ENCODE measurements at places on chromosomes 11 and 22.

- no peak for DNase-seq
These were observed 40.3 kb upstream of the TTLL12 start for GRCh38 chr22:43227239-43227630.

- DNase-seq, result no peak
These were observed at the start of gene GRIA4 for GRCh38 chr11:105609832-105610781. GRIA4 (plus strand) TSS chr11:105610073; CDS start chr11:105610998, 925 bp downstream.

GRCh38 chr22:31995046-31995445 lies 48.0 kb upstream of the SLC5A1 start:
- no peak for DNase-seq

DNA sequence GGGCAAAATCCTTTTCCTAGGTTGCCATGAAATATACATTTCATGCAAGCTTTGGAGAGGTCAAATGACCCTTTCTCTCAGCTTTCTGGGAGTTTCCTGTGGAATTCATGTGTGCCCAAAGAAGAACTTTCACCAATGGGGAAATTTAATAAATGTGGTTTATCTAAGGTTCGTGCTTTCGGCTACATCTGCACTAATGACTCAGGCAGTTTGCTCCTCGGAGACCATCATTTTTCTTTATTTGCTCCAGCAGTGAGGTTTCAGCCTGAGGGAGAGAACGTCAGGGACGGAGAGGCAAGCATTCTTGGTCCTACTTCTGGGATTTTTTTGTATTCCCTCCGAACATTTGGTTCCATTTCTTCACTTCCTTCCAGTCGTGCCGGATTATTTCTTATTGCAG lies 85.2 kb downstream of the FLI1 start:
- no peak for DNase-seq

DNA sequence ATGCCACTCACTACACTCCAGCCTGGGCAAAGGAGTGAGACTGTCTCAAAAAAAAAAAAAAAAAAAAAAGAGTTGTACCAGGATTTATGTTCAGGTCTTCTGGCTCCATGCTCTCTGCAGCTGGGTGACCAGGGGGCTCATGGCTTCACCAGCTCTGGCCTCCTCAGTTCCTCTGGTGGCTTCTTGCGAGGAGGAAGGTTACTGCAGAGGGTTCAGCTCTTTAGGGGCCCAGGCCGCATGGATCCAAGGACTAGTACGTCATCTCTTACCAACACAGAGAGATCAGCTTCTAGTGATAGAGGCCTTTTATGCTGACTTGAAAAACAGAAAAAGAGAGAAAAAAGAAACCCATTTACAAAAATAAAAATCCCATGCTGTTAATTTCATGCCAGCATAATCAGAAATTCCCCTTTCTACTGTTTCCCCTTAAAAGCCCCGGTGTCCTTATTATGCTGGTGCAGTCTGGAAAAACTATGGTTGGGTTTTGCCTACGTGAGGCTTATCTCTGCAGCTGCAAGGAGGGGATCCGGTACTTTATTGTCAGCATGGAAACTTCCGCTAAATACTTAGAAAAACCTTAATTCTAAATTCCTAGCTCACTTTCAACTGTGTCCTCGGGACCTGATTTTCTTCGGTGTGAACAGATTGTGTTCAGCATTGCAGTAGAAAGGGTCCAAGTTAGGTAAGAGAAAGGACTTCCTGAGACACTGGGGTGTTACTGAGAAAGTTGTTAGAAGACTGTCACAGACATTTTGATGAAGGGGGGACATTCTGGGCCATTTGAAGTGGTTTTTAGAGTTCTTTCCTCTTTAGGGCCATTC lies 13.7 kb downstream of the ZBTB16 start:
- DNase-seq, result no peak

GRCh38 chr11:125410091-125410490 lies 86.0 kb downstream of the FEZ1 start:
- no peak for DNase-seq

GRCh38 chr22:44496305-44496704 lies 1.7 kb downstream of the RTL6 start:
- DNase-seq, result no peak

DNA sequence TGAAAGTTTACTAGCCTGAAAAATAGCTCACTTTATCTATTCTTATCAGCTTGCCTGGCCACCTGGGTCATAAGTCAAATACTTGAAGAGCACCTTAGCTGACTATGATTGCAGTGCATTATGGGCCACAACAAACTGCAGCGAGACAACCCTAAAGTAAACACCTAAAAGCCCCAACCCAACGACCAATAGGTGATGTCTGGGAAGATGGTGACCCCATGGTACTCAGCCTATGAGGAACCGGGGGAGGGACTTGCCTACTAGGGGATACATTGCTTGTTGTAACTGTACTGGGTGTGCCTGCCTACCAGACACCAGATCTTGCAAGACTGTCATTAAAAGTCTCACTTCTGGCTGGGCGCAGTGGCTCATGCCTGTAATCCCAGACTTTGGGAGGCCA lies 35.6 kb upstream of the APOBEC3A start:
- no peak for DNase-seq

- DNase-seq, result no peak
These were observed 16.1 kb downstream of the POU2AF1 start for GRCh38 chr11:111362887-111363411.

GRCh38 chr11:123086305-123086704 lies 24.4 kb upstream of the HSPA8 start:
- no peak for DNase-seq

DNA sequence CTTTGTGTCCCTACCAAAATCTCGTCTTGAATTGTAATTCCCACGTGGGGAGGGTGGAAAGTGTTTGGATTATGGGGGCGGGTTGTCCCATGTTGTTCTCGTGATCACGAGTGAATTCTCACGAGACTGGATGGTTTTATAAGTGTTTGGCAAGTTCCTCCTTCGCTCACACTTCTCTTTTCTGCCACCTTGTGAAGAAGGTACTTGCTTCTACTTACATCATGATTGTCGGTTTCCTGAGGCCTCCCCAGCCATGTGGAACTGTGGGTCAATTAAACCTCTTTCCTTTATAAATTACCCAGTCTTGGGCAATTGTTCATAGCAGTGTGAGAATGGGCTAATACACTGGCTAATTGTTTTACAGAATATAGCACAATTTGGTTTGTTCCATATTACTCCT lies 326.3 kb downstream of the GRM5 start:
- no peak for DNase-seq

DNA sequence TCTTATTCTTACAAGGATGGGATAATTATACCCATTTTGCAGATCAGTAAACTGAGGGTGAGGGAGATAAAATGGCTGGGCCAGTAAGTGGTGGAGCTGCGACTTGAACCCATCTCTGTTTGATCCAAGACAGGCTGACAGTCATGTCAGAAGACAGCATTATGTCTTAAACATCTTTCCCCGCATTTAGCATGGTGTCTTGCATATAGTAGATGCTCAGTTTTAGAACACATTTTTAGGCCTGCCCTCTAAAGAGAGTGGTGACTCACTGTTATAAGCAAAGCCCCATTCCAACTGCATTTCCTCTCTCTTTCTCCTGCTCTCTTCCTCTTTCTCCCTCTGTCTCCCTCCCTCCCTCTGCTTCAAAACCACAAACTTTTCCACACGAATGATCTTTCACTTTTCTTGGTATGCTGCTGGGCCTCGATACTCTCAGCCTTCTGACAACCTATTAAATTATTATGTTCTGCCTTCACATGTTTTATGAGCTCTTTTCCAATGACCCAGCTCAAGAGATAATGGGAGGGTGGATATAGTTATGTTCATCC lies 25.2 kb downstream of the CWC15 start:
- DNase-seq, result no peak

GRCh38 chr11:101030692-101031091 lies 98.9 kb downstream of the PGR start:
- no peak for DNase-seq

DNA sequence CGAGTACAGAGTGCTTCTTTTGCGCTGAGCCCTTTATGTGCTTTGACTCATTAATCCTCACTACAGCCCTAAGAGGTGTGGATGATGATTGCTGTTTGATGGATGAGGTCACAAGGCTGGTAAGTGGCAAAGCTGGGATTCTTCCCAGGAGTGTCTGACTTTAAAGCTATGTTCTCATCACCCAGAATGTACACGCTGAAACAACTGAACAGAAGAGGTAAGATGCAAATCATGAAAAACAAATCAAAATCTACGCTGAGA lies 37.7 kb upstream of the CREB3L1 start:
- DNase-seq, result no peak

DNA sequence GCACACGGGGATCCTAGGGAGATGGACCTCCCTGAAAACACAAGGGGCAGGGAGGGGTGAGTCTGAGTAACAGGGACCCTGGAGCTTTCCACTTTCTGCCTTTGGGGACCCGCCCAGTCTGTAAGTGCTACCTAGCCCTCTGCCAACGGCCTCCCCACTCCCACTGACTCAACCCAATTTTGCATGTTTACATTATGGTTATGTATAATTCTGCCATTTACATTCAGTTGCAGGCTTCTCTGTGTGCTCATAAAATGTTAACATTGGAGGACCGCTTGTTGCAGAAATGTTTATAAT lies 105.8 kb downstream of the DSCAML1 start:
- no peak for DNase-seq

DNA sequence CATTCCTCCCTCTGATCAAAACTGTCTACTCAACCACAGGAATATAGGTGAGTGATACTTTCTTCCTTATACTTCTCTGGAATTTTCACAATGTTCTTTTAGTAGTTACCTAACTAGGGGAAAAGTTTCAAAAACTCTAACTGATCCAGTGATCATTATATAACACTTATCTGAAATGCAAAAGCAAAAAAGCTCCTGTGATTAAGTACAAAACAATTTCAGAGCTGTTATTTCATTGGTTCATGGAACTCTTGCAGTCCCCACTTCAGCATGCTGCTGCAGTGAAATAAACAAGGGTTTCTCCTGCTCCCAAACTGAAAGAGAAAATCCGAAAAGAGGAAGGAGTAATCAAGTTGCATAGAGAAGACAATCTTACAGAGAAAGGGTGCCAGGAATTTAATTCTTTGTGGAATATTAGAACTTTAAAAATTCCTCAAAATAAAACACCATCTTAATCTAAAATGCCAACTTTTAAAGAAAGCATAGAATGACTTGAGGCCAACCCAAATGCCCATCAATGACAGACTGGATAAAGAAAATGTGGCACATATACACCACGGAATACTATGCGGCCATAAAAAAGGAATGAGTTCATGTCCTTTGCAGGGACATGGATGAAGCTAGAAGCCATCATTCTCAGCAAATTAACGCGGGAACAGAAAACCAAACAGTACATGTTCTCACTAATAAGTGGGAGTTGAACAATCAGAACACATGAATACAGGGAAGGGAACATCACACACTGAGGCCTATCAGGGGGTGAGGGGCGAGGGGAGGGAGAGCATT lies 20.3 kb downstream of the PPP2R1B start:
- DNase-seq, result no peak

Data from CD4-positive, alpha-beta T cell treated with Interleukin-12 subunit alpha and Interleukin-12 subunit beta, for 1 hour (primary cell).